Adrenal gland (tissue), 19 donors: ENCODE measurements at places on chromosomes 13 and 19. TPM values are rescaled to one million over a fixed set of nuclear protein-coding genes. Genes with fewer than 3 reads are reported as not detected.
A peak's percentile ranks its signal among the peaks of the same experiment; 100 is the strongest.

LILRB2 gene
- total RNA-seq = 0.50 TPM

MUC16 gene
- total RNA-seq = not detected

TLE2 gene
- total RNA-seq = 66.0 TPM

CEACAM5 gene
- total RNA-seq = 0.06 TPM

- no peaks in the 10 kb centered on the region for H3K36me3 ChIP-seq
- no peak overlapping the region for H3K4me3 ChIP-seq
- H3K27me3 ChIP-seq = no peaks in the 10 kb centered on the region
- H3K4me1 ChIP-seq = no peaks in the 10 kb centered on the region
- H3K27ac ChIP-seq = no peak overlapping the region
- no peak for DNase-seq
Measured at GRCh38 chr13:94182185-94182761, 297.2 kb downstream of the DCT start.

DNA sequence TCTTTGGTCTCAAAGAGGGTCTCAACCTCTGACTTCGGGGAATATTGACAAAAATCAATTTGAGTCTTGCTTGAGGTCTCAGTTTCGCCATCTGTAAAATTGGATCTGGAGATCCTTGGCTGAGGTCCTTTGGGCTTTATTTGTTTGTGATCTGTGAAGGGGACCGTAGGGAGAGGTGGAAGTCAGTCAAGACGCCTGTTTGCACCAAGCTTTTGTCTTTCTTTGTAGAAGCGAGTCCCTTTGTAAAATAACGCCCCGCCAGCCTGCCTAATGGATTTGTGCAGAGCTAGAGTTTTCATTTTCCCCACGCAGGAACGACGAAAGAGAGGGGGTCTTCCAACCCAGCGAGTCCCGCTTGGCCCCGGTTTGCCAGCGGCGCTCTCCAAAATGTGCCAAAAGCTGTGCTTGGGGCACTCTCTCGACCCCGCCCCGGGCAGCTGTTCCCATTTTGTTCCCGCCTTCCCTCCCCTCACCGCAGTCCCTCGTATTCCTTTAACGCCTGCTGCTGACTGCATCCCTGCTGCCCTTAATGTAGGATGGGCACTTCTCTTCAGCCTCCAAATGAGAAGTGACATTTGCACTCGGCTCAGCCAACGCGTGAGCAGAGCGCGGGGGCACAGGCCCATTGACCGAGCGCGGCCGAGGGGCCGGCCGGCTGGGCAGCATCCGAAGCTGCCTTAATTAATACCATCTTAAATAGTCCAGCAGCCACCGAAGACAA is 13.0 kb downstream of the ZIC5 start:
- H3K4me1 ChIP-seq = no peaks in the 10 kb centered on the region

DNA sequence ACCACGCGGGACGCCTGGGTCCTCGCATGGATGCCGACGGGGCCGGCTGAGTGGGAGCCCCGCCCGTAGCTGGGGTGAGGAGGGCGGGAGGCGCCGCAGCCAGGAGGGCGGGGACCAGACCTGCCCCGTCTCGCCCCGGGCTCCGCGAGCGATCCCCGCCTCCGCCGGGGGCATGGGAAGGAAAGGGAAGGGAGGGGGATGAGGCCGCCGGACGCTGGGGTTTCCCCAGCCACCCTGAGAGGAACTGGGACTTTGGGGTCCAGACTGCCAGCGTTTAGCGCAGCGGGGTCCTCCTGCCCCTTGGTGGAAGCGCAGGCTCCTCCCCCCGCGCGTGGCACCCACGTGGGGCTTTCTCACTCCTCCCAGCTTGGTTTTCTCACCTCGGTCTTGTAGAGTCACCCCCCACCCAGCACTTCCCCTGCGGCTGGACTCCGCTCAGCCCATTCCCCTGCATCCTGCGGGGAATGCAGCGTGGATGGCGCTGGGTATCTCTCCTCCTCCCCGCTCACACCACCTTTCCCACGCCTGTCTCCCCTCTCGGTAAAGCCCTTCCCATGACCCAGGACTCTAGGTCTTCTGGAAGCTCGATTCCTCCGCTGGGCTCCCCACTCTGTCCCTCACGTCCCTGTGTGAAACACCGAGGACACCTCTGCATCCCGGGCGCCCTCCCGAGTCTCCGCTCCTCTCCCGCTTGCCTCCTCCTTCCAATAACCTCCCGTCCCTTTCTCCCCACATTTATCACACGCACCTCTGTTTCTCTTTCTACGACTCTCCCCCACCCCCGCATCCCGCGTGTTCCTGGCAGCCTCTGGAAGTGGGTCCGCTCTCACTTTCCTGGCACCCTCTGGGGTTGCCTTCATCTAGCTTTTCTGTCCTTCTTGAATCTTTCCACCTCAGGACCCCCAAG is 2.1 kb downstream of the TGFB1 start:
- DNase-seq = peak; percentile 78
- no peaks in the 10 kb centered on the region for H3K36me3 ChIP-seq
- H3K27ac ChIP-seq = no peak overlapping the region
- peak overlapping the region; percentile 50 for H3K4me3 ChIP-seq
- peaks cover 17% of the 10 kb centered on the region for H3K4me1 ChIP-seq
